ENCODE measurements at places on chromosomes 7 and 10. TPM values are rescaled to one million over a fixed set of nuclear protein-coding genes. Genes with fewer than 3 reads are reported as not detected.
A peak's percentile ranks its signal among the peaks of the same experiment; 100 is the strongest.

The ACSM6 gene
- total RNA-seq: not detected

The GALNT17 gene
- total RNA-seq: 72.3 TPM

The AKR1C2 gene
- 0.11 TPM for total RNA-seq

The ACSL5 gene
- total RNA-seq: not detected

The C7orf57 gene
- 0.85 TPM for total RNA-seq

The CREB5 gene
- total RNA-seq: 1.8 TPM

The WDR86 gene
- 40.6 TPM for total RNA-seq

The STAG3 gene
- 10.3 TPM for total RNA-seq

The RUFY2 gene
- total RNA-seq: 8.2 TPM

The CTAGE6 gene
- total RNA-seq: not detected

The MALSU1 gene
- 100 TPM for total RNA-seq

DNA sequence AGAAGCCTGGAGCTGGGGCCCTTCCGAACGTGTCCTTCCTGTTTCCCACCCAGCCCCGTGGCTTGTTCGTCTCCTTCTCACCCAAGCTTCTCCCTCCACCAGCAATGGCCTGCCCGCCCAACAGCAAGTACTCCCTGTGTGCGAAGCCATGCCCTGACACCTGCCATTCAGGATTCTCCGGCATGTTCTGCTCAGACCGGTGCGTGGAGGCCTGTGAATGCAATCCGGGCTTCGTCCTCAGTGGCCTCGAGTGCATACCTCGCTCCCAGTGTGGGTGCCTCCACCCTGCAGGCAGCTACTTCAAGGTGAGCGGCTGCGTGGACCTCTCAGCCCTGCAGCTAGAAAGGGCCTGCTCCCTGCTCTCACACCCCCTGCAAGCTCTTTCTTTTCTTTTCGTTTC is 31.9 kb downstream of the ZAN start:
- DNase-seq: no peak

DNA sequence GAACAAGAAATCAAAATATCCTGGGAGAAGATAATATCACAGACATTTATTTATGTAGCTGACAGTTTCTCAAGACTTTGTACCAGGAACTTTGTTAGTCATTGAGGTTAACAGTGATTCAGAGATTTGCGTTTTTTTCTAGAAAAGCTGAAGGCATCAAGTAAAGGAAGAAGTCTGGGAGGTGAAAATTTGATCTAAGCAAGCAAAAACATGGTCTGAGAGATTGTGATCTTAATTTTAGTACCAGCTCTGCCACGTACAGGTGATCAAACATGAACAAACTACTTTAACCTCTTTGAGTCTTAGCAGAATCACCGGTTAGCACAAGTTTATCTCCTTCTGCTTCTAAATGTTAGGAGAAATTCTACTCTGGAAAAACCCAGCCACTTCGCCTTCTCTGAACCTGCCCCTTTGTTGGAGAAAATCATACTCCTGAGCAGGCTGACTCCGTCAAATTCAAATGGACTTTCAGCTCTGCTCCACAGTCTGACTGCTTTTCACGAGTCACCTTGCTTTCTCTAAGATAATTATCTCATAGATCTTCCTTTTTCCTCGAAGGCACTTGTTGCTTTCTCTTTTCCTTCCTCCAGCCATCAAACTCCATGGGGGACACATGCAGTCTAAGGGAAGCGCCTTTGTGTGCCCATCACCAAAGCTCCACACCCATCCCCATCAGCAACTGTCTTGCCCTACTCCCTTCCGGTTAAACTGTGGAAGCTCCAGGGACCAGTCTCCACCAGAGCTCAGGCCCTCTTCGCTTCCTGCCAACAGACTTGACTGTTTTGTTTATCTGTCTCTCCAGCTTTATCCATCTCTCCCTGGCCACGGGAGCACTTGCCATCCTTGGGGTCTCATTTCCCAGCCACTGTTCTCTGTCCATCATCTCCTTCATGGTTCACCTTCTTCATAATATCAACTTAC is 86.3 kb downstream of the PRKCQ start:
- DNase-seq: no peak

- peak; percentile 15 for DNase-seq
Measured at GRCh38 chr10:11439523-11440053, 171.9 kb downstream of the USP6NL start.

DNA sequence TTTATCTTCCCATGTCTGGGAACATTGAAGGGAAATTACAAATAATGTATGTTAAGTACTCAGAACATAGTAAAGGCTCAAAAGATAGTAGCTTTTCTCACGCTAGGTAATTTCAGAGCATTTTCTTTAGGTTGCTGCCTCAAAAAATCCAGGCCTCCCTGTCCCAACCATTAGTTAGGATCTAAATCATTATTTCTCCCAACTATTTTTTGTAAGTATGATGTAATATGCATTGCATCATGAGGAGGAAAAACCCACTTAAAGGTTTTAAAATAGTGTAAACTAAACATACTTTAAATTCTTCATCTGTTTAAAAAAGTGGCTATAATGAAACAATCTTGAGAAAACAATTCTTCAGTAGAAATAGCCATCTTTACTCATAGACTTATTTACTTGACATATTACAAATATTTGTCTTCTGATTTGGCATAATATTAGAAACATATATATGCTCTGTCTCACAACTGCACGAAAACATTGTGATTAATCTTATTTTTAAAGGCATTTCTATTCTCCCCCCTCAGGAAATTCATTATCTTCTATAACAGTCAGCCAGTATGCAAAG is 329.3 kb downstream of the ELMO1 start:
- no peak for DNase-seq

- DNase-seq: no peak
Measured at GRCh38 chr7:78406531-78406930, 608.0 kb downstream of the PHTF2 start.

DNA sequence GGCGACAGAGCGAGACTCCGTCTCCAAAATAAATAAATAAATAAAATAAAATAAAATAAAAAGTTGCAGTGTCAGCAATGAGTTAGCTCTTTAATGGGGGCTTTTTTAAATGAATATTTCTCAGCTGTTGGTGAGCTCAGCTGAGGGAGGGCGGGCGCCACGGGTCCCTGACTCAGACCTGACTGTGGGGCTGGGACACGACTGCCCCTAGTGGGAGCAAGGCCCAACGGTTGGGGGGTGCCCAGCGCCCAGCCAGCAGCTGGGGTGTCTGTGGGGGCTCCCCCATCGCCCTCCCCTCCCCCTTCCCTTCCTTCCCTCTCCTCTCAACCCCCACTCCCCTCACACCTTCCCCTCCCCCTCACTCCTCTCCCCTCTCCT is 46.6 kb downstream of the PWWP2B start:
- DNase-seq: no peak

DNA sequence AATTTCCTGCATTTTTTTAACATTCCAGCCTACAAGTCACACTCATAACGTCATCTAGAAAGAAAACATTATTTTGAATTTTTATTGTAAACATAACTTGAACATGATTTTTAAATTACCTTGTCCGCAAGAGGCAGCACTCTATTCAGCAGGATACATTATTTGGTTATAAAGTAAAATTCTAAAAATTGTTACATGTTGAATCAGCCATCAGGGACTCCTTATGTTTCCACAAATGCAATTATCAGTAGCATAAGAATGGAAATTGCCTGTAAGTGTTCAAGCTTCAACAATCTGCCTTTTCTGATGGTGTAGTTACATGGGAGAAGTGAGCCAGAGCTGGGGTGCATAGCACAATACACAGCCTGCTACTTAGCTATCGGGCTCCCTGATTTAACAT is 97.5 kb downstream of the ZNF365 start:
- DNase-seq: no peak

DNA sequence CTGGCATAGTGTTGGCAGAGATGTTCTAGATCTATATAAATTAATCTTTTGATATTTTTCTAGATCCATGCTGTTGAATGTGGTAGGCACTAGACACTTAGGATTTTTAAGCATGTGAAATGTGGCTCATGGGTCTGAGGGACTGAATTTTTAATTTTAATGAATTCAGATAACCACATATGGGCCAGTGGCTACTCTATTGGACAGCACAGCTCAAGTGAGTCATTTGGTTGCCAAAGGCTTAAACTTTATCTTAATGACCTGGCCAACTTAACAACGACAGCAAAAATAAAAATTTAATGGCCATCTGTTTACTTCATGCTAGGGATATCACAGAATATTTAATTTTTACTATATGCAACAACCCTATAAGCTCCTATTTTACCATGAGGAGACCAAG is 61.4 kb downstream of the CDK14 start:
- DNase-seq: no peak

GRCh38 chr10:10831085-10831484 is 186.6 kb upstream of the CELF2 start:
- no peak for DNase-seq

GRCh38 chr10:83301732-83302131 is 837.6 kb upstream of the GHITM start:
- no peak for DNase-seq

- DNase-seq: no peak
Measured at GRCh38 chr7:117600911-117601310, 121.1 kb downstream of the CFTR start.

DNA sequence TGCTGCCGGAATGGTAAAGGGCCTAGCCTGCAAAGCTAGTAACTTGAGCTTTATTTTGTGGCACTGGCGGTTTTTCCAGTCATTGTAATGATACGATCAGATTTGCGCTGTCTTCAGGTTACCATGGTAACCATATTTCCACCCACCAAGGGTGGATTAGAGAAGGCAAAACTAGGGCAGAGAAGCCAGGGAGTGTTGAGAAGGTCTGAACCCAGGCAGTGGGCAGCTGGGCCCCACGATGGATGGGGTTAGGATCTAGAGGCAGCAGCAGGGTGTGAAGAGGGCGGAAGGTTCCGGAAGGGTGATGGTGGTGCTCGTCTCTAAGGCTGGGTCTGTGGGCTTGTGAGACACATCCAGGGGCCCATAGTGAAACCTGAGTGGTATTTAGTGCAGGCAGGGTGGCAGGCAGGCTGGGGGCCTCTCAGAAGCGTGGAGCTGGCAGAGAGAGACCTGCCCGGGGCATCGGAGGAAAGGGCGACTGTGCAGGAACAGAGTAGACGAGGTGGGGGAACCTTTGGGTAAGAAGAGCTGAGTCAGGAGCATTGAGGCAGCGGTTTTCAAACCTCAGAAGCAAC is 87.9 kb upstream of the GTF2I start:
- DNase-seq: peak; percentile 26

DNA sequence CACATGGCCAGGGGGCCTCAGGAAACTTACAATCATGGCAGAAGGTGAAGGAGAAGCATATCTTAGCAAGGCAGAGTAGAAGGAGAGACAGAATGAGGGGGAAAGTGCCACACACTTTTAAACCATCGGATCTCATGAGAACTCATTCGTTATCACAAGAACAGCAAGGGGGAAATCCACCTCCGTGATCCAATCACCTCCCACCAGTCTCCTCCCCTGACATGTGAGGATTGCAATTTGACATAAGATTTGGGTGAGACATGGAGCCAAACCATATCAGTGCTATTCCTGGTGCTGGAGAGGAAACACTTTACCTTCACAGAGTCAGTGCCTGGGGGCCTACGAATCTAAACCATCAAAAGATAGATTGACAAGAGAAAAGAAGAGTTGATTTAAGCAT is 61.8 kb downstream of the LGI1 start:
- no peak for DNase-seq

- DNase-seq: peak; percentile 56
Measured at GRCh38 chr7:3922175-3922635, 621.2 kb downstream of the SDK1 start.

GRCh38 chr10:5666008-5666840 is at the start of gene ASB13:
TSS of gene ASB13 (minus strand) at chr10:5666595. CDS start at chr10:5666551, 44 bp downstream.
- DNase-seq: peak; percentile 93

- DNase-seq: no peak
Measured at GRCh38 chr7:135802697-135803096, 54.1 kb upstream of the FAM180A start.

DNA sequence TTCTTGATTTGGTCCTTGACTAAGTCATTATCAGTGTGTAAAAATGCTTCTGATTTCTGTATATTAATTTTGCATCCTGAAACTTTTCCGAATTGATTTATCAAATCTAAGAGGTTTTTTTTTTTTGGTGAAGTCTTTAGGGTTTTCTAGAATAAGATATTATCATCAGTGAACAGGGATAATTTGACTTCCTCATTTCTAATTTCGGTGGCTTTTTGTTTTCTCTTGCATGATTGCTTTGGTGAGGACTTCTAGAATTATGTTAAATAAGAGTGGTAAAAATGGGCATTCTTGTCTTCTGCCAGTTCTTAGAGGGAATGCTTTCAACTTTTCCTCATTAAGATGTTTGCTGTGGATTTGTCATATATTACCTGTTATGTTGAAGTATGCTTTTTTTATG is 170.5 kb downstream of the CCDC7 start:
- DNase-seq: no peak

GRCh38 chr7:70474639-70475234 is 657.2 kb upstream of the GALNT17 start:
- DNase-seq: no peak

- no peak for DNase-seq
Measured at GRCh38 chr10:60155943-60156683, 233.6 kb downstream of the ANK3 start.

DNA sequence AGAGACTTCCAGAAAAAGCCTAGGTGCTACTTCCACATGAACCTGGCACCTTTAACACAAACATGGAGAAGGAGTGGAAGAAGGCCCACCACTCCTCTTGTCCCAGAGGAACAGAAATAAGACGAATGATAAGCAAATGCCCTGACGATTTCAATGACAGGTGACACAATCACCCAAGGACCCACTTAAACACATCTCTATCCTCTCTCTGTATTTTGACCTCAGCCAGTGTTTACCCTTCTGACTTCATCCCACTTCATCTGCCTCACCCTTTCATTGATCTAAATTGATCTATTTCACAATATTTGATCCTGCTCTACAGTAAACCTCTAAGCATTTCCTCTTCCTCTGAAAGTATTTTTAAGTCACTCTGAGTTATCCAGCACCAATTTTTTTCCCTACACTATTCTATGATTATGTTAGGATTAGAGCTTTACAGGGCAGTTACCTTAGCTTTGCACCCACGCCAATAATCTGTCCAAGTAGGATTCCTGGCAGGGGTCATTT is 9.1 kb downstream of the GOT1 start:
- no peak for DNase-seq

- peak; percentile 10 for DNase-seq
Measured at GRCh38 chr7:96657347-96658021, 52.2 kb downstream of the SEM1 start.

DNA sequence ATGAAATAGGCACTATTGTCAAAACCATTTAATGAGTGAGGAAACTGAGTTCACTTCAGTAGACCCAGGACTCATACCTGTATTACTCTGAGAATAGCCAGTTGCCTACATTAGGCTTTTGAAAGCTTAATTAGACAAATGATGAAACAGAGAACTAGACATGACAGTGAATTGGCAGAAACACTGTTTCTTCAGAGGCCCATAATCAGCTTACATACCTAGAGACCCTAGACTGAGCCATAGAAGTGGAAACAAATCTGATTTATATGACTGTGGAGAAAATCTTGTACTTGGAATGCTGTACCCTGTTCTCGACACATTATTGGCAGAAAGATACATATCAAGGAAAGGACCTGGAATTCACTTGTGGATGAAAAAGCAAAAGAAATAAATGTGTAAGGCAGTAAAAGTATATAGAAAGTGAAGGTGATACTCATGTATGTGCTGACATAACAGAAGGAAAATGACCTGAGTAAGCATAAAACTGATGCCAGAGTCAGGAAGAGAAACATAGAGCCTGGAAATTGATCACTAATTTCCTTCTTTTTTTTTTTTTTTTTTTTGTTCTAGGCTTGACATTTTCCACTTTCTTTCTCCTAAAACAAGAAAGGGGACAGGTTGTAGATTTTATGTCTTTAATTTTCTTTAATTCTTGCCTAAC is 251.5 kb downstream of the BICC1 start:
- DNase-seq: no peak

- DNase-seq: no peak
Measured at GRCh38 chr7:2785071-2785500, 59.0 kb downstream of the GNA12 start.
